ENCODE measurements at places on chromosomes 2 and 18.

GRCh38 chr2:2861666-2862240 is 515.9 kb downstream of the EIPR1 start:
- no peak for DNase-seq

GRCh38 chr2:216012133-216012829 is 1.1 kb downstream of the MREG start:
- no peak for DNase-seq

DNA sequence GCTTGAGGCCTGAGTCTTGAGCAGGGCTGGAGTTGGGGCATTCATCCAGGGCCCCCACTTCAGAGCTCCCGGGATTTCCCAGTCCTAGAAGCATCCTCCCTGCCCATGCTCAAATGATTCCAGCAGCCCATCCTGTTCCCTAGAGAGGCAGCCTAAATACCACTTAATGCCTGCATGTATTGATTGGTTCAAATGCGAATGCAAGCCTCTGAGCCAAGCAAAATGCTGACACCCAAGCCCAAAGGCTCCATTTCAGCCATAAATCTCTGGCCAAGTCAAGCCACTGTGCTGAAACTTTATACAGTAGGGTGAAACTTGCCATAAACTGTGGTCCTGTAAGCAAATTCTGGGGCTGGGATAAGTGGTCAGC is 279.8 kb downstream of the CLIP4 start:
- no peak for DNase-seq

DNA sequence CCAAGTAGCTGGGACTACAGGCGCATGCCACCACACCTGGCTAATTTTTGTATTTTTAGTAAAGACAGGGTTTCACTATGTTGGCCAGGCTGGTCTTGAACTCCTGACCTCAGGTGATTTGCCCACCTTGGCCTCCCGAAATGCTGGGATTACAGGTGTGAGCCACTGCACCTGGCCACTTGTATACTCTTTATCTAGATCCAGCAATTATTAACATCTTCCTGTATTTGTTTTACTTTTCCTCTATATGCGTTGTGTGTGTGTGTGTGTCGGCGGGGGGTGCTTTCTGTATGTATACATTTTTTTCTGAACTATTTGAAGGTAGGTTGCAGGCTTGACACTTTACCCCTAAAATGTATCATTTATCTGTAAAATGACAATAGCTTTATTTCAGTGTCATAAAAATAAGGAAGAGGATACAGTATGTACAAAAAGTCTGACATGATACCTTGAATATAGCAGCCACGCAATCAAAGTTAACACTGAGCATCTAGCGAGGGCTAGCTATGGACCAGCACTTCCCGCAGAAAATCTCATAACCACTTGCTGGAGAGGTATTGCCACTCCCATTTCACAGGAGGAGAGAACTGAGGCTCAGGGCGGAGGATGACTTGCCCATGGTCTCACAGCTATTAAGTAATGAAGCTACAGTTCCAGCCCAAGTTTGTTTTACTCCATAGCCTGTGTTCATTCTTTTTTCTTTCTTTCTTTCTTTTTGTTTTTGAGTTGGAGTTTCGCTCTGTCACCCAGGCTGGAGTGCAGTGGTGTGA is 251.3 kb downstream of the MYCN start:
- DNase-seq = no peak

DNA sequence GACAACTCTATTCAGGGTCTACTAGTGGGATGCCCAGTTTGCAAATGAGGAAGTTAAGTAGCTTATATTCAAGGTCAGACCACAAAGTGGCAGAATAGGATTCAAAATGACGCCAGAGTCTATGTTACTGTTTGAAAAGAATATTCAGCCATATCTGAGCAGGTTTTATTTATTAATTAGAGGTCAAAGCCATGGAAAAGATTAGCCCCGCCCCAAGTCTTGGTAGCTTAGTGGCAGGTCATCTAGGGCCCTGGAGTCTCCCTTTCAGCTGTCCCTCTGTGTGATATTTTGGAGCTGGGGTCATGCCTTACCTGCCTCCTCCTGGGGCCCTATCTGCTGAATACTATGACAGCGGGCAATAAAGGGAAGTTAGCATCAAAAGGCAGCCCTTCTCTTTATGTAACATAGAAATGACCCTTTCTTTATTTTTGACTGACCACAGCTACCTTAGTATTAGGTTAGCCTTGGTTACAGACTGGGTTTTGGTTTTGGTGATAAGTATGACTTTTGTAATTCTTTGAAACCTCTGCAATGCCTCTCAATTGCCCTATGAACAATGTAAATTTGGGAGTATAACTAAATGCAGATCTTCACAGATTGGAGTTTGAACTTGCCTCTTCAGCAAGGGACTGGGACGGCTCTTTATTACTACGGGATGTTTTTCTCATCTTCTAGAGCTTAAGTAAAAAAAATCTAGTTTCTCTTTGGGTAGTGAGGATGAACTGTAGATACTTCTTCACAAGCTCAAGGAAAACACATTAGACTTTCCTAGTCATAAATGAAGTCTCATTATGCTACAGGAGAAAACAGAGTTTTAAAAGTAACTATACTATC is 153.0 kb upstream of the ITGA4 start:
- no peak for DNase-seq

DNA sequence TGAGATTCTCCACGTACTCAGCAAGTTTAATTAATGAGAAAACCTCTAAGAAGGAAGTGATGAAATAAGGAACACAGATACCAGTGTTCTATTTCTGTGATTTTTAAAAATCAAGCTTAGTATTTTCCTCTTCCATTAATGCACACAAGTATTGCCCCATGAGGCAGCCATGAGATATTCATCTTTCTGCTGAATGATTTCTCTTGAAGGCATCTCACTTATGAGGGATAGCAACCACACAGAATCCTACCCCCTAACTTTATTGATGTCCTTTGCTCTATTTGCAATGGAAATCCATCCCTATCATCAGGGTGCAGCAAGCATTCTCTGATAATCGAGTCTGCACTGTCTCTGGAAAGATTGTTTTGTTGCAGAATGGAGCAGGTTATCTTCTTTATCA is 244.1 kb upstream of the NRP2 start:
- no peak for DNase-seq

DNA sequence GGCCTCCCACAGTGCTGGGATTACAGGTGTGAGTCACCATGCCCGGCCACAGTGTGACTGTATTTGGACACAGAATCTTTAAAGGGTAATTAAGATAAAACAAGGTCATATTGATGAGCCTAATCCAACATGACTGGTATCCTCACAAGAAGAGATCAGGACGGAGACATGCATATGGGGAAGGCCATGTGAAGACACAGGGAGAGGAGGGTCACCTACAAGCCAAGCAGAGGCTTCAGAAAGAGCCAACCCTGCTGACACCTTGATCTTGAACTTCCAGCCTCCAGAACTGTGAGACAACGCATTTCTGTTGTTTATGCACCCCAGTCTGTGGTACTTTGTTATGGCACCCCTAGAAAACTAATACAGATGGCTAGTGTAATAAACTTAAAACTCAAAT is 72.4 kb downstream of the REV1 start:
- DNase-seq = no peak

DNA sequence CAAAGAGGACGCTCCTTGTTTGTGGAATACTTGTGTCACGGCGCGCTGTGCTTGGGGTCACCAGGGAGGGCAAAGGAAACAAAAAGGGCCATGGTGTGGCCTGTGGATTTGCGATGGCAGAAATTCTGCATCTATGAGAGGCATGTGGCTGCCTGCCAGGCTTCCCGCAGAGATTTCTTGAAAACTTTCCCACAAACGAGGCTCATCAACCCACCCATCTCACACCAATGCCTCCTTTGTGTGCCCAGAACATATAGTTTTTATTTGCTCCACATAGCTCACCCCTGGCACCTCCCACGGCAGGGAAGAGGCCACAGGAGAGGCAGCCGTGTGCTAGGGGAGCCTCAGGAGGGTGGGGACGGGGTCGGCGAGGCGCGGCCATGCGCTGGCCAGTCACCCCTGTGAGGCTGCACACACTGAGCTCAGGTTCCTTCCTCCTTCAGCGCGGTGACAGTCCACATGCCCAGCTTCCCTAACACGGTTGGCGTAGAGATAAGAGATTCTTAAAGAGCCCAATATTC is 100.3 kb downstream of the MBP start:
- no peak for DNase-seq

DNA sequence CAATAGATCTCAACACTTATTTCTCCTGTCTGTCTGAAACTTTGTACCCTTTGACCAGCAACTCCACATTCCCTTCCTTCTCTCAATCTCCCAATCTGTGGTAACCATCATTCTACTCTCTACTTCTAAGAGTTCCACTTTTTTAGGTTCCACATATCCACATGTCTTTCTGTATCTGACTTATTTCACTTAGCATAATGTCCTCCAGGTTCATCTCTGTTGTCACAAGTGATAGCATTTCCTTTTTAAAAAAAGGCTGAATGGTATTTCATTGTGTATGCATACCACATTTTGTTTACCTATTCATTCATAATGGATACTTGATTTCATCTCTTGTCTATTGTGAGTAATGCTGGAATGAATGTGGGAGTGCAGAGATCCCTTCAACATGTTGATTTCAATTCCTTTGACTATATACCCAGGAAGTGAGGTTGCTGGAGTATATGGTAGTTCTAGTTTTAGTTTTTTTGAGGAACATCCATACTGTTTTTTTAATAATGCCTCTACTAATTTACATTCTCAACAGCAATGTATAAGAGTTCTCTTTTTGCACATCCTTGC is 18.8 kb upstream of the MMADHC start:
- no peak for DNase-seq

DNA sequence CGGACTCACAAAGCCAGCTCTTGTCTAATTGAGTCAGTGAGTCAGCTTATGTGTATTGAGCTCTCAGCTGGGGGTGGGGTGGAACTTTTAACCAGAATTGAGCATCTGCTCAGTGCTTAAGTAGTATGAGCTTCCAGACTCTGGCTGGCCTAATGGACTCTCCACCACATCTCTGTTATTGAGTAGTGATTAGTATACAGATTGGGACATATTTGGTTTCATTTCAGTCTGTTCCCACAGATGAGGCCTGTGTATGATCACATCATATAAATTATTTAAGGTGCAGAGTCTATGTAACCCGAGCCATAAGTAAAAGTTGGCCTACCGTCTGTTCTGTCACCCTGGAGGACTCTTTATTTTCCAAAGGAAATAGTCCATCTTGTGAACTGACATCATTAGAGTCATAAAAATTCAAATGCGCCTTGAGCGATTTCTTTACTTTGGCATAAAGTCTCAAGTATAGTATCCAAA is 152.1 kb downstream of the THSD7B start:
- DNase-seq = no peak

GRCh38 chr18:55509631-55510324 is 78.2 kb downstream of the TCF4 start:
- DNase-seq = no peak

- DNase-seq = no peak
Measured at GRCh38 chr2:62216113-62216512, 20.2 kb downstream of the B3GNT2 start.

GRCh38 chr2:183227176-183227575 is 102.9 kb downstream of the NUP35 start:
- DNase-seq = no peak

GRCh38 chr2:229409751-229410181 is 138.7 kb upstream of the PID1 start:
- no peak for DNase-seq

- DNase-seq = no peak
Measured at GRCh38 chr2:109318949-109319342, 189.9 kb downstream of the SH3RF3 start.

GRCh38 chr2:41906338-41906725 is 141.5 kb upstream of the PKDCC start:
- no peak for DNase-seq

GRCh38 chr2:1752751-1753150 is 8.4 kb upstream of the PXDN start:
- no peak for DNase-seq

DNA sequence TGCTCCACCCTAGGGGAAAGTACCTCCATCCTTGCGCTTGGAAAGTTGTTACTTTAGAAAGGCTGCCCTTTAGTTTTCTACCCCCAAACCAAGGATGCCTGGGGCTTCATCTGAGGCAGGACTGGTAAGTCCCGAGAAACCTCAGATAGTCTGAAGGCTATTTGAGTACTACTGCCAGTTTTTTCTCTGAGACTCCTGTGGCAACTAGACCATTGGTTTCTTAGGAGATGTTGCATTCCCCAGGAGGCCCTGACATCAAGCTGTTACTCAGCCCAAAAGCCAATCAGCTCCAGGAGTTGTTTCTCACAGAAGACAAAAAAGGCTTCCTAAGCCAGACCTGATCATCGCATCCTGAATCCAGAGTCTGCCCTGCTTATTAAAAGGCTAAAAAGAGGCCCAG is 67.2 kb downstream of the COLEC12 start:
- DNase-seq = no peak

DNA sequence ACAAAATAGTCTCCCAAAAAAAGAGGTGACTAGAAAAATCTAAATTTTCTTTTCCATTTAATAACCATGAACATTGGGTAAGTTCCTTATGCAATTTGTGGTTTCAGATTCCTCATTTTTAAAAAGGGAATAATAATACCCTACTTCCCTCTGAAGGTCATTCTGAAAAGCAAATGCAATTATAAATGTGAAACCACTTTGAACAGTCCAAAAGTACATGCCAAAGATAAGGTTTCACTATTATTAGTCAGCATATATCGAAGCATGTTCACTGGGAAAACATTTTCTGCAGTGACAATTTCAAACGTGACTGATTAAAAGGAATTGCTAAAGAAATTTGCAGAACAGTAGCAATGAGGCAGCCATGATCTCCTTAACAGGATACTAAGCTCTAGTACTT is 100.1 kb upstream of the RNF152 start:
- no peak for DNase-seq
